ENCODE measurements at places on chromosomes 4 and X.

DNA sequence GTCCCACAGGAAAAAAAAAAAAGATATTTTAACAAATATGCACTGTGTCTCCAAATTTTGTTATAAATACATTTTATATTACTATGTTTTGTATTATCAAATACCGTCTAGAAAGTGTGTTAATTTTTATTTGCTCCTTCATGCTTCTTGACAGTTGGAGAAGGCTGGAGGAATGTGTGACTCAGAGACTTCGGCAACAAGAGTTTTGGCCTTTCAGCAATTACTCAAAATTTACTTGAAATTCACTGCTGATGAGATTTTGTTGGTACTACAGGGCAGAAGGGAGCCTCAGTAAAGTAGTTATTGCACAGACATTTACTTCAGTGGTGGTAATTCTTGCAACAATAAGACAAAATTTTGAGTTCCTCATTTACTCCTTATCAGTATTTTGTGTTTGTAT is 2164.0 kb downstream of the PCDH7 start:
- no peak for DNase-seq

DNA sequence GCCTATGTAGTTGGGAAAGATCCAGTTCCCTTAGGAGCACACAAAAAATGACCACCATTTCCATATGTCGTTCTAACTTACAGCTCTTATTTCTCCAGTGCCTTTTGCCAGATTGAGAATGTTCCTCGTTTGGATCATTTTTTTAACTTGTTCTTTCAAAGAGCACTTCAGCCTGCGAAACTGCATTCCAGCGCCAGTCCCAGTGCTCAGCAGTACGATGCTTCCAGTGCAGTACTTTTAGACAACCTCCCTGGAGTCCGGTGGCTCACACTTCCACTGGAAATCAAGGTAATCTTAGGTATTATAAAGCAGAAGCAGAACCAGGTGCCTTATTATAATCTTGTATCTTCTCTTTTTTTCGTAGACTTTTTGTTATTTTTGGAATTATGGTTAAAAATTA is 42.6 kb upstream of the SLC25A31 start:
- no peak for DNase-seq

- no peak for DNase-seq
These were observed 93.6 kb downstream of the AMELX start for GRCh38 chrX:11386812-11387211.

GRCh38 chrX:9114245-9114644 is 80.3 kb upstream of the FAM9B start:
- no peak for DNase-seq

GRCh38 chr4:76712564-76712963 is 185.4 kb downstream of the SOWAHB start:
- no peak for DNase-seq

- DNase-seq, result no peak
These were observed 13.1 kb downstream of the GPR82 start for GRCh38 chrX:41737065-41737464.

DNA sequence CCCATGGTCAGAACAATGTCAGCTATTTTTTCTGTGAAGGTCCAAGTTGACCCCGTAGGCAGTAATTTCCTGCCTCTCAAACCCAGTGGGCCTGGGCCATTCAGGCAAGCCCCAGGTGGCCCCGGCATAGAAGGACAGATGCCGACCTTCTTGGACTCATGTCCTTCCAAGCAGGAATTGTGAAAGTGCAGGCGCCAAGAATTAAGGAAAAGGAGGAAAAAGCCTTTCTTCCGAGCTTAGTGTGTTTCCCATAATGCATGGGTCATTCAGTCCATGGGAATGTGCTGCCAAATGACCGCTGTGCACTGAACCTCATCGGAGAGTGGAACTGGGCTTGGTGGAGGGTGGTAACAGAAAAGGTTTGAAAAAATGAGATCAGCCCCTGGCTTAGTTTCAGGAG is 196.5 kb upstream of the HS3ST1 start:
- no peak for DNase-seq

DNA sequence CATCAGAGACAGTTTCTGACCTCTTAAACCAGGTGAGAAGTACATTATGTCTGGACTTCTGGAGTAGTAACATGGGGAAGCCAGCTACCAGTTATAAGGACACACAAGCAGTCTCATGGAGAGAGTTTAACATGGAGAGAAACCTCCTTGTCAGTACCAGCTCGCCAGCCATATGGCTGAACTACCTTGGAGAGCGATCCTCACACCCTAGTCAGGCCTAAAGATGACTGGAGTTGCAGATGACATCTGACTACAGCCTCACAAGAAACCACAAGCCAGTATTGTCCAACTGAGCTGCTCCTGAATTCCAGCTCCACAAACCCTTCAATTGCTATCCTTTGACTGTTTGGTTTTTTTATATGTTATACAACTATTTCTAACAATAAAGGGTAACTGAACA is 49.8 kb downstream of the PDHA2 start:
- no peak for DNase-seq

- DNase-seq, result no peak
These were observed 132.6 kb downstream of the INPP4B start for GRCh38 chr4:142713282-142714030.

DNA sequence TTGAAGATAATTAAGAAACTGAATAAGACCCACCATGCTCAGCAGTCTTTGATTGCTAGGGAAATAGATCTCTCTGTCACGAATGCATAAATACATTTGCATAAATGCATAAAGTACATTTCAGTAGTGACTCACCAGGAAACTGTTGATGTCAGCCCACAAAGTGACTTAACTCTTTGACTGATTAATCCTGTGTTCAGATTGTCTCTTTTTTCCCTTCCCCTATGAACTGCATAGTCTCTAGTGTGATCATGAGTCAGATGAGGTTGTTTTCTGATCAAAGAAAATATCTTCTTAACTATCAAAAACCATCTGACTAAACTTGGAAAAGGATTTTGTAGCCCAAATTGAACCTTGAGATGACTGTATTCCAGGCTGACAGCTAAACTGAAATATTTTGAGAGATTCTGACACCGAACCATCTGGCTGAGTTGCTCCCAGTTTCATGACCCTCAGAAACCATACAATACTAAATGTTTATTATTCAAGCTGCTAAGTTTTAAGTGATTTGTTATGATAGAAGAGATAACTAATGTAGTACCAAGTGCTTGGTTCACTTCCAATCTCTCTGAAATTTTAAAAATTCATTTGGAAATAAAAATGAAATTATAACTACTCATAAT is 1381.5 kb upstream of the AGA start:
- DNase-seq, result no peak

DNA sequence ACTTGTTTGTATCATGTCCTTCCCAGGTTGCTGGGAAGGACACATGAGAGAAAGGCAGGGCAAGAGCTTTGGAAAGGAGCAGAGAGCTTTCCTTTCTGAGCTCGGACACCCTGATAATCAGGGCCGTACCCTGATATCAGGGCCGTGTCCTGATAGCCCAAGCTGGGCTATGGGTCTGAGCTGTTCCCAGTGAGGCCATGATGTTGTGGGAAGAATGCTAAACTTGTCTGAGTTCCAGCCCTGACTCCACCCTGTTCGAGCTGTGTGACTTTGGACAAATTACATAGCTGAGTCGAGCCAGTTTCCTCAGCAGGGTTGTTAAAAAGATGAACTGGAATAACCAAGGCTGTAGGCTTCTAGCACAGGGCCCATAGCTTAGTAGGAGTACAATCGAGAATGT is 3.3 kb upstream of the CXCR3 start:
- DNase-seq, result no peak

DNA sequence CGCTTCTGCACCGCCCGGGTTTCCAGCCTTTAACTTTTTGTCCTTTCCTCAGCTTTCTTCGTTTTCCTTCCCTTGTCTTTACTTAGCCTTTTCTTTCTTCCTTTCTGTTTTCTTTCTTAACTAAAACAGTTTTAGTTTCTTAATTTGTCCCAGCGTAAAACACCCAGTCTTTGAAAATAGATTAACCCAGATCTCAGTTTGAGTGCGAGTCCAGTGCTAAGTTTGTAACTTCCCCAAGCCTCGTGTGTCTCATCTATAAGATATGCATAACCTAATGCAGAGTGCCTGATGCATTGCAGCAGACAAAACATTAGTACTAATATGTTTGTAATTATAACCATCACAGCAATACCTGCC is 460 bp upstream of the GEMIN8 start:
- peak; percentile 18 for DNase-seq

DNA sequence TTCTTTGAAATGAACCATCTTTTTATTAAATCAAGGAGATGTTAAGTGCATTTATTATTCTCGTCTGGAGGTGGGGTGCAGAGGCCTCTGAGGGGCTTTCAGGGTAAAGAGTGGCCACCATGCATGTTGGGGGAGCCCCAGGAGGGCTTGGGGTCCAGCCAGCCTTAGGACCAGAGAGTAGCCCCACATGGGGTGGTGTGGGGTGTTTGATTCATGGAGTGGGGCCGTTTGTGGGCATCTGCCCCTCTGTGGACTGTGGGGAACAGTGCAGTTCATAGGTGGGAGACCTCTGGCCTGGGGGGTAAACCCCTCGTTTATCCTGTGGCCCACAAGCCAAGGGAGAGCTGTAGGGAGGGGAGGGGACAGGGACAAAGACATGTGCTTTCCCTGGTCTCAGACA is 26.9 kb downstream of the HTRA3 start:
- DNase-seq, result no peak

DNA sequence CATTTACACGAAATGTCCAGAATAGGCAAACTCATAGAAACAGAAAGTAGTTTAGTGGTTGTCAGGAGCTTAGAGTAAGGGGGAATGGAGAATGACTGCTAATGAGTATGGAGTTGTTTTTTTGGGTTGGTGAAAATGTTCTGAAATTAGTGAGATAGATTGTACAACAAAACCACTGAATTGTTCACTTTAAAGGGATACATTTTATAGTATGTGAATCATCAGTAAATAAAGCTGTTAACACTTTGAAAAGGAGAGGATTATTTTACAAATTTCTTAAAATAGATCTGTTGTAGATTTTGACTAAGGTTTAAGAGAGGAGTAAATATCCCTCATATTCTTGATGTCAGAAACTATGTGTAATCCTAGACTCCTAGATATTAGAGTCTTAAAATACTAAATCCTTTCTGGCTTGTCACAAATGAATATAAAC is 82.7 kb downstream of the RAPGEF2 start:
- DNase-seq, result no peak

DNA sequence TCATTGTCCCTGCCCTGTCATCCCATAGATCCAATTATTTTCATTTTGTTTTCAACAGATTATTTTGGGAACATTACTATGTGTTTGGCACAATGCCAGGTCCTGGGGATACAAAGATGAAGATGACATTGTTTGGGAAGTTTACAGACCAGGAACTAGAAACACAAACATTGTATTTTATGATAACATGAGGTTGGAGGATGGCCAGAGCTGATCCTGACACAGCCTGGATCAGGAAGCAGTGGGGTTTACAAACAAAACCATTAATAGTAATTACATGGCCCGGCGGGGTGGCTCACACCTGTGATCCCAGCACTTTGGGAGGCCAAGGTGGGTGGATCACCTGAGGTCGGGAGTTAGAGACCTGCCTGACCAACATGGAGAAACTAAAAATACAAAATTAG is 29.9 kb downstream of the CLRN2 start:
- no peak for DNase-seq

GRCh38 chr4:51930557-51930956 is 87.6 kb downstream of the DCUN1D4 start:
- DNase-seq, result no peak

GRCh38 chr4:136183513-136183912 is 1348.8 kb downstream of the PCDH18 start:
- no peak for DNase-seq

DNA sequence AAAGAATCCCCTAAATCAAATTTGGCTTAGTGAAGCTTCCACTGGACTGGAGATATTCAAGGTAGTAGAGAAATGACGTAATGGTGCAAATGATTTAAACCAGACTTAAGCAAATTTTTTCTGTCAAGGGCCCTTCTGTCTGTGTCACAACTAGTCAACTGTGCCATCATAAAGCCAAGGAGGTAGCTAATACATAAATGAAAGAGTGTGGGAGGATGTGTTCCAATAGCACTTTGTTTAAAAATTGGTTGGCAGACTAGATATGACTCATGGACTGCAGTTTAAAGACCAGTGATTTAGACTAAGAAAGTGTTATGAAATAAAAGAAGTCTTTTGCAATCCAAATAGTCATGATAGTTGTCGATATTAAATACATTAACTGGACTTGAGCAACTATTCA is 24.3 kb upstream of the TEX13C start:
- DNase-seq, result no peak

DNA sequence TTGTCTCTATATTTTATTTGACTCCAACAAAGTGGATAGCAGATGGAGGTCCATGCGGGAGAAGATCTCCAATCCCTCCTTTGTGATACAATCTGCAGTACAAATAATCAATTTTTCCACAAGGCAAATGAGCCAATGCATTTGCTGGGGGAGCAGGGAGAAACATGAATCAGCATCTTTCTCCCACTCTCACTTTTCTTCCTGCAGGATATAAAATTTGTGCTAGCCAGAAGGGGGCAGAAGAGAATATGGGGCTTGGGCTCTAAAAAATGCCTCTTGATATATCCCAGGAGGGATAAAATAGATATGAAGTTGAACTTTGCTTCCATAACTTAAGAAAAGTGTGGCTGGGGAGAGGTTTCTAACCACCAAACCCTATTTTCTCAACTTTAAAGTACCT is 38.3 kb upstream of the CWH43 start:
- no peak for DNase-seq

Data from HFFc6 (cell line).